T1000 (cell line): ENCODE measurements at places on chromosomes 1 and 21.

DNA sequence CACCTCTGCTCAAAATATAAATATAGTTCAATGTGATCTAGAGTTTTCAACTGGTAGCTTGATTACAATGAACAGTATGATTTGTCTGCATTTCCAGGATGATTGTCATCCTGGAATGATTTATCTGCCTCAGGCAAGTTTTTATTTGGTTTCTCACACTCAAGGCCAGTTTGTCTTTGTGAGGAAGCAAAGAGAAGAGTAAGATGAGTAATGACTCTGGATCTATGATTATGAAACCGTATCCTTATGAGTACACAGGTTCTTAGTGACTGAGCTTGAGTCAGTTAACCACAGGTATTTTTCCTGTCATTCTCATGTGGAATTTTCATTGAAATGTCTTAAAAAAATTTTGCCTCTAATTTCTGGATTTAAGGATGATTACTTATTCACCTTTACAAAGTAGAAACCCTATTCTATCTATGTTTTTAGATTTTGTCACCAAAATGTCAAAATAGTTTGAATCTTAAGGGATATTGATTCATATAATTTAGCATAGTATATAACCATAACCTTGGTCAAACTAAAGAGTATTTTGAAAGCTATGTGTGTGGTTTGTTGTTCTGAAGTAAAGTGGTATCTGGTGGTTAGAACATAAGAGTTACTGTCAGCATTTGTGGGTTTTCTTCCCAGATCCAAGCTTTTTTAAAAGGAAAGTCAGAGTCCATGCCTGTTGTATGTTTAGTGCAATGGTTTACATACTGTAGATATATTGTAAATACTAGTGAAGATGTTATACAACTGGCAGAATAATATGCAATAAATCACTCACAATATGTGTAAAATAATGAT lies 145.0 kb downstream of the RASAL2 start:
- DNase-seq = peak; percentile 35

DNA sequence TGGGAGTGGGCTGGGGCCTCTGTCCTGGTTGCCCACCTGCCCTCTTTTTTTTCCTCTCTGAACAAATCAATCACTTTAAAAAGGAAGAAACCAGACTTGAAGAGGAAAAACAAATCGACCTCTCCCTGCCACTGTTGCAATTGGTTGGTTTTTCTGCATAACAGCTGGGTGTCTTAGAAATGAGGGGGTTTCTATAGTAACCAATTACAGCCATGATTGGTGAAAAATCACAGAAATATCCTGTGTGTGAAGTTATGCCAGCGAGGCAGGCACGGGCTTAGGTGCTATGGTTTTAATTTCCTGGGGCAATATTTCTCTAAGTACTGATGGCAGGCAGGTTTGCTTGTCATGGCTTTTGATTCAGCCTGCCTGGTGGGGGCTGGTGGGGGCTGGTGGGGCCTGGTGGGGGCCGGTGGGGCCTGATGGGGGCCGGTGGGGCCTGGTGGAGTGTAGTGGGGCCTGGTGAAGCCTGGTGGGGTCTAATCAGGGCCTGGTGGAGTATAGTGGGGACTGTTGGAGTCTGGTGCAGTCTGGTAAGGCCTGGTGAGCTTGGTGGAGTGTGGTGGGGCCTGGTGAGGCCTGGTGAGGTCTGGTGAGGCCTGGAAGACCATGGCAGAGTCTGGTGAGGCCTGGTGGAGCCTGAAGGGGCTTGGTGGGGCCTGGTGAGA lies 54.6 kb downstream of the AJAP1 start:
- DNase-seq = no peak

- no peak for DNase-seq
Measured at GRCh38 chr1:228371741-228372182, 34.9 kb downstream of the TRIM11 start.

GRCh38 chr1:106113851-106114250 lies 942.6 kb upstream of the PRMT6 start:
- DNase-seq = no peak

GRCh38 chr21:28068455-28069358 lies 924.0 kb downstream of the LTN1 start:
- DNase-seq = no peak

DNA sequence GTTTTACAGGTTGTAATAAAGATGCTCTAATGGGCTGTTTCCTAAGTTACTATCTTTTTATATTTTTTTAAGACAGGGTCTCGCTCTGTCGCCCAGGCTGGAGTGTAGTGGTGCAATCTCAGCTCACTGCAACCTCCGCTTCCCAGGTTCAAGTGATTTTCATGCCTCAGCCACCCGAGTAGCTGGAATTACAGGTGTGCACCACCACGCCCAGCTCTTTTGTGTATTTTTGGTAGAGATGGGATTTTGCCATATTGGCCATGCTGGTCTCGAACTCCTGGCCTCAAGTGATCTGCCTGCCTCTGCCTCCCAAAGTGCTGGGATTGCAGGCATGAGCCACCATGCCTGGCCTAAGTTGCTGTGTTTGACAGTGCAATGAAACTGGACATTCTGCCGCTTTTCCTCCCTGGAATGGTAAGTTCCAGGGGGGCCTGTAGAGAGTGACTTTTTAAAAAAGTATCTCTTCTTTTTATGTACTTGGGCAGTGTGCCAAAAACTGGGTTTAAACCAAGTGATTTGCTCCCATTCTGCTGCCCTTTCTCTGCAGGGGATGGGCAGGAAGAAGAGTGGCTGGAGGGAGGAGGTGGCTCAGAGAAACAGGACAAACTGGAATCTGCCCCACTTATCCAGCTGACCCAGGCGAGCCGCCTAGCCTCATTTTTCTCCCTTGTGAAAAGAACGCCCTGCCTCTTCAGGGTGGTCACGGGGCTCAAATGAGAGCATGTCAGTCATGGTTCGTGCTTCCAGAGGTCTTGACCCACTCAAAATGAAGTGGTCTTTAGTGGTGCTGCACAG lies 2.3 kb downstream of the SLC37A1 start:
- no peak for DNase-seq

DNA sequence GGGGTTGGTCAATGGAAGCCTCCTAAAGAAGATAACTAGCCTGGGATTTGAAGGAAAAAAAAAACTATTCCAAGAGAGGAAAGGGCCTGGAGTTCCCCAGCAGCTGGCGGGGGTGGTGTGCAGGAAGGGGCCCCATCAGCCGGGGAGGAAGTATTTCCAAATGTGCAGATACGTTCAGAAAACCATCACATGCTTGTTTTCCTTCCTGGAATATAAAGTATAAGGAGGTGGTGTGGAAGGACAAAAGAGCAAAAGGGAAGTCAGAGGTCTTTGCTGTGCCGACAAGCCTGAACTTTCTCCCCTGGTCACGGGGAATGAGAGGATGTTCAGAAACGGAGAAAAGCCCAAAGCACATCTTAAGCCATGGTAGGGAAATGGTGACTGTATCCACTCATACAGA lies 72.0 kb upstream of the BACE2 start:
- DNase-seq = no peak

DNA sequence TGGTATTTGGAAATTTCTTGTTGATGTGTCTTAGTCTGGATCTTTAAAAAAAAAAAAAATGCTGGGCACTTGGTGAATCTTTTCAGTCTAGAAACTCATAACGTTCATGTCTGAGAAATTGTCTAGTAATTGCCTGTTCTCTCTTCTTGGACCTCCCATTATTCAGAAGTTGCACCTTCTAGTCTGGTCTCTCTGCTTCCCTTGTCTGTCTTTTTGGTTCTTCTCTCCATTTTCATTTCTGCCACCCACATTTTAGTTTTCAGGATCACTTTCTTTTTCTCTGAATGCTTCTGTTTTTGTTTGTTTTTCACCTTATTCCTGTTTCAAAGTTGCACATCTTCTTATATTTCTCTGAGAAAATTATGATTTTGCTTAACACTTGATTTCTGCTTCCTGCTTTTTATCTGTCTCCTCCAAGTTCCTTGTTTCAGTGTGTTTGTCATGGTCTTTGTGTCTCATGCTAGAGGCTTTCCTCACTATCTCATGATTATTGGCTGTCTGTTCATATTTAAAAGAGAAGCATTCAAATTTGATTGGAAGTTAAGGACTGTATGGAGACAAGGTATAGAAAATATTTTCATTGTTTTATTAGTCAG lies 21.3 kb downstream of the BACE2 start:
- no peak for DNase-seq

DNA sequence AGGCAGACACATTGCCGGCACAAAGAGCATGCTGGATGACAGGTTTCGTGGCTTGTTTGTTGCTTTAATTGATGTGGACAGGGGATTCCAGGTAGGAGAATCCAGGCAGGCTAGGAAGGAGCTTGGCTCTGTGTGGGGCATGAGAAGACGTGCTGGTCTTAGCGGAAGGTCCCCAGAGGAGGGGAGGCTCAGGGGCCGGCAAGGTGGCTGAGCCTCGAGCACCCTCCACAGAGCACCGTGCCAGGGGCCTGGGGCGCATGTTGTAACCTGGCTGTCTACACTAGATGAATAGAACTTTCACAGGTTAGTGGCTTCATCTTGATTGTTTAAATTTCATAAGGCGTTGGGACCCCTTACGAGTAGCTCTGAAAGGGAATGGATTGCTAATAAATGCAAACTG lies 223.1 kb downstream of the CAMTA1 start:
- no peak for DNase-seq

DNA sequence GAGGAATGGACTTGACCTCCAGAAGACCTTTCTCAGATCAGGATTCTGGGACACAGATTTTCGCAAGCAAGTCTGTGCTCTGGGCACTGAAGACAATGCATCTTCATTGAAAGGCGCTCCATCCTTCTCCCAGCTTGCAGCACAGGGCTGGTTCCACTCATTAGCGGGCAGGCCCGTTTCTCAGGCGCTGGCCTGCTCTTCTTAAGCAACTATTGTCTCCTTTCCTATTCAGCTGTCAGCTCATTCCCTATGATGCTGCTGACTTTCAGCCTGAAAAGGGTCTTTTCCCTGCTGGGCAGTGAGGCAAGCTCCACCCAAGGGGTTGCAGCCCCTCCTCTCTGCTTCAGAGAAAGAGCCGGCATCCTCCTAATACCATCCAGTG lies 91.9 kb upstream of the PLXNA2 start:
- DNase-seq = no peak

GRCh38 chr1:224377676-224378006 lies 21.0 kb downstream of the CNIH4 start:
- DNase-seq = no peak
